ENCODE measurements at places on chromosomes 2 and 18.

DNA sequence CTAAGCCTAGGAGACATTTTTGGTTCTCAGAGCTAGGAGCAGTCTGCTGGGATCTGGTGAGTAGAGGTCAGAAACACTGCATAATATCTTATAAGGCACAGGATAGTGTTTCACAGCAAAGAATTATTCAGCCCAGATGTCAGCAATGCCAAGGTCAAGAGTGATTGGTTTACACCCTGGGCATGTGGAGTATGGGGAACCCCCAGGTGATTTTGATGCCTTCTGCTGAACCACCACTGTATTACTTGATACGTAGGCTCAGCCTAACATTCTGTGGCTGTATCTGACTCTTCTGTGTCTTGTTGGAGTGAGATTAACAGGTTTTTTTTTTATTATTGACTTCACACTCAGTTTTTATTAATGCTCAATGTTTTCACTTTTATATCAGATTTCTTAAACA is 6.0 kb downstream of the DDX18 start:
- no peak for DNase-seq

- DNase-seq = no peak
Measured at GRCh38 chr2:58812771-58813344, 571.7 kb upstream of the FANCL start.

DNA sequence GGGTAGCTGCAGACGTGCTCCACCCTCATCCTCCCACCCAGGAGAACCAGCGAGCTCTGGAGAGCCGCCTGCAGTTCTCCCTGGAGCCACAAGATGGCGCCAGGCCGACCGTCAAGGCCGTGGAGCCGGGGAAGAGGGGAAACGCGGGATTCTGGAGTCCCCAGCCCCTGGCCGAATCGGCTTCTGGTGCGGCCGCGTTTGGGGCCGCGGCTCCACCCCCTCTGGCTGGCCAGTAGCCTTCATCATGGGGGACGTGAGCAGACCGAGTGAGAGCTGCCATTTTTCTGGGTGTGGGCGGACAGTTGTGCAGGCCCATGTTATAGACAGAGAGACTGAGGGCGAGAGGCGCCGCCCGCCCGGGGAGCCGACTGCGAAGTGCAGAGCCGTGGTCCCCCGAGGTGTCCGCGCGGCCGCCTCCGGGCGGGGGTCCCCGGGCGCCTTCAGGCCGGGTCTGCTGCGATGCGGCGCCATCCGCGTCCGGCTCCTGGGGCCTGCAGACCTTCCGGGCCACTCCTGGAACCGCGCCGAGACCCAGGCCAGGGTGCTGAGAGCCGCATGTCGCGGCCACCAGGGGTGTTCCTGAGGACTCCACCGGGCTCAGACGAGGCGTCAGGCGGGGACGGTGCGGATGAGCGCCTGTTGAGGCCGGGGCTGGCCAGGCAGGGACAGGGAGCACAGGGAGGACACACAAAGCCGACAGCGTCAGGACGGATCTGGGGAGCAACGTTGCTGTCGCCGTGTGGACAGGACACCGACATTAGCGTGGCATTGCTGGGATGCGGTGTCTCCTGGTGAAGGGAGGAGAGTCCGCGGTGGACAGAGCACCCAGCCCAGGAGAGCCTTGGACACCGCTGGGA is 418.2 kb upstream of the HS6ST1 start:
- peak; percentile 41 for DNase-seq

DNA sequence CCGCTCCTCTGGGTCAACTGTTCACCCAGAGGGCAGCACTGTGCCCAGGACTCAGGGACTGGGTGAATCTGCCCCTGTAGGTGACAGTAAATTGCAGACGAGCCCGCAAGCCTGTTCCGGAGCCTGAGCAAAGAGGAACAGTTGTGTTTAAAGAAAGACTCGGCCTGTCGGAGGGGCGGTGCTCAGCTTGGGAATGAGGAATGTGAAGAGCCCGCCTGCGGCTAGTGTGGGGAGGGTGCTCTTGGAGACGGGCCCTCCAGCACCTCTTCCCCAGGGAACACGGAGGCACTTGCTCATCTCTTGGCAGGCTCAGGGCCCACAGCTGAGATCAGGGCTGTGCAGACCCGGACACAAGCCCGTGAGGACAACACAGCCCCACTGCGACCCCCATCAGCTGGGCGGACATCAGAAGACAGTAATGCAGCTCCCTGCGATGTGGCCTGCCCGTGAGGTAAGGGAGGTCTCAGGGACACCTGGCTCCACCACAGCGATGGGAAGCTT is 299.0 kb downstream of the NDUFA10 start:
- DNase-seq = no peak

GRCh38 chr2:242020196-242021004 is 150.9 kb downstream of the RTP5 start:
- DNase-seq = no peak

DNA sequence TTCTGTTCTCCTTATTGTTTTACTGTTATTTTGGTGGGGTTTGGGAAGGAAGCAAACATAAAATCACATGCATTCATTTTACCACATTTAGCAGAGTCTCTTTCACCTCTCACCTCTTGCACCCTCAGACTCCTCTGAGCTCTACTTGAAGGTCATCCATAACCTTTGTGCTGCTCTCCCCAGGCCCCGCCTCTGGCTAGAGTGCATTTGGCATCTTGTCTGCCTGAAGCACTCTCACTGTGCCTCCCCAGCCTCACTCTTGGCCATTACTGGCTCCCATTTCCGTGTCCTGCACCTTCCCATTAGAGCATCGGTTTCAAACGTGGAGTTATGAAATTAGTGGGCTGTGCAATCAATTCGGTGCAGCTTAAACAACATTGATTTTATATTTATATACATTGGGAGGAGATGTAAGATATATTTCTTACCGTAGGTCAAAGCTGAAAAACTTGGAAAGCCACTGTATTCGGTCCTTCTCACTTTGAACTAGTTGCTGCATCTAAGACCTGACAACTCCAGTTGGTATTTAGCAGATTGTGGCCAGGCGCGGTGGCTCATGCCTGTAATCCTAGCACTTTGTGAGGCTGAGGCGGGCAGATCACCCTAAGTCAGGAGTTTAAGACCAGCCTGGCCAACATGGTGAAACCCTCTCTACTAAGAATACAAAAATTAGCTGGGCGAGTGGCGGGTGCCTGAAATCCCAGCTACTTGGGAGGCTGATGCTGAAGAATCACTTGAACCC is 6.9 kb upstream of the ZFAND2B start:
- DNase-seq = no peak

DNA sequence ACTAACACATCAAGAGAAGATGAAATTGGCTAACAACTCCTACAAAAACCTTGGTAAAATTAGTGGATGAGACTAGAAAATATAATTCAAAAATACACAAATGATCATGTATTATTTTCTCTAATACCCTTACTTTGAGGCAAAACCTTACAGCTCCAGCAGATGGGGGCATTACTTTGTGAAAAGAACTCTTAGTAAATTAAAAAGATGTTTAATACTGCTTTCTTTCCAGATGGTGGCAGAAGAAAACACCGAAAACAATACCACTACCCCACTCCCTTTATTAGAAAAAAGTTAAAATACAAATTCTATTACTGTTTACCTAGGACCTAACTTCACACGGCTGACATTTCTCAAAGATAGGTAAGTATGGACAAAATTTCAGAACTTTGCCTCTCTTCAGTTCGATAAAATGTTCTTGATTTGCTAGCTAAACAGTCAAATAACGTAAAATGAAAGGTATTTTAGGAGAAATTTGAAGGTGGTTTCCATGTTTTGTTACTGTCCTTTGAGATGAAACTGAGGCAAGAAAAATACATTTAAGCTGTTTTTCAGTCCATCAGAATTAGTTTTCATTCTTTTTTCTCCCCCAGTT is 30.6 kb downstream of the ORC4 start:
- DNase-seq = no peak

- DNase-seq = no peak
Measured at GRCh38 chr2:134247679-134248078, 6.2 kb upstream of the MGAT5 start.

GRCh38 chr2:155209696-155210450 is 511.4 kb downstream of the KCNJ3 start:
- DNase-seq = no peak

DNA sequence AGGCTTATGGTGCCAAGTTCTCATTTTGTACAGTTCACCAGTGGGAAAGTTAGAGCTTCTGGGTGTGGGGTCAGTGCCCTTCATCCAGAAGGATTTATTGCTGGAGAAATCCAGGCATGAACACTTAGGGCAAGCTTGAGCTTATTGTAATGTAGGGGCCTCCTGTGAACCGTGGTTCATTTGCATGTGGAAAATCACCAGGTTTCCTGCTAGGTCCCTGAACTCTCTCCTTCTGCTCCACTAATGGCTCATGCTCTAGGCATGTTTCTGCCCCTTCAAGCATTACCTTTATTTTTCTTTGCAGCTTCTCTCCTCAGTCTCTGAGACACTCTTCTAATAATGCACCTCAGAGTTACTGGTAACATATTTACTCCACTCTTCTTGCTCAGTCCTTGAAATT is 79.3 kb upstream of the FAM98A start:
- DNase-seq = no peak

GRCh38 chr18:60069145-60069544 is 169.3 kb downstream of the PMAIP1 start:
- no peak for DNase-seq

DNA sequence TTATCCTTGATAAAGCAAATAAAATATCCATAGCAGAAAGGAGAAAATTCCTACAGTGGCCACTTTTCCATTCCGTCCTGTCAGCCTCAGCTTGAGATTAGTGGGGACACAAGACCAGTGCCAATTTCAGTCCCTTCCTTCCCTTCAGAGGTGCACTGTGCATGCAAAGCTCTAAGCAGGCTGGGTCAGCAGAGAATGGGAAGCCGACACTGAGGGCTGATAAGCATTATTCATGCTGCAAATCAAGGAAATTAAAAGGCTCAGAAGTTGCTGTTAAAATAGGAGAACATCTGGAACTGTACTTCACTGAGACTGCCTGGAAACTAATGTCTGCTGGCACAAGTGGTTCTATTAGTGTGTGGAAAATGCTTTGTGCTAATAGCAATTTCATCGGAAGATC is 534.3 kb downstream of the ADCYAP1 start:
- no peak for DNase-seq

DNA sequence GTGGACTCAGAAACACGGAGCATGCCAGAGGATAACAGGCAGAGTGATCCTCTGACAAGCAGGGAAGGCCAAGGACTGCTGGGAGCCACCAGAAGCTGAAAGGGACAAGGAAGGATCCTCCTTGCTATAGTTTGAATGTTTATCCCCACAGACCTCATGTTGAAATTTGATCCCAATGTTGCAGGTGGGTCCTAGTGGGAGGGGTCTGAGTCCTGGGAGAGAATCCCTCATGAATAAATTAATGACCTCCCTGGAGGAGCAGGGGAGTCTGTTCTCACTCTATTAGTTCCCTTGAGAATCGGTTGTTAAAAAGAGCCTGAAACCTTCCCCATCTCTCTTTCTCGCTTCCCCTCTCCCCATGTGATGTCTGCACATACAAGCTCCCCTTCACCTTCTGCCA is 124.4 kb downstream of the FBXO15 start:
- DNase-seq = no peak

GRCh38 chr18:73511771-73512503 is 635.7 kb downstream of the FBXO15 start:
- no peak for DNase-seq

GRCh38 chr2:174184504-174184903 is 63.8 kb downstream of the OLA1 start:
- no peak for DNase-seq

GRCh38 chr18:63534615-63535014 is 7.6 kb upstream of the SERPINB12 start:
- no peak for DNase-seq

DNA sequence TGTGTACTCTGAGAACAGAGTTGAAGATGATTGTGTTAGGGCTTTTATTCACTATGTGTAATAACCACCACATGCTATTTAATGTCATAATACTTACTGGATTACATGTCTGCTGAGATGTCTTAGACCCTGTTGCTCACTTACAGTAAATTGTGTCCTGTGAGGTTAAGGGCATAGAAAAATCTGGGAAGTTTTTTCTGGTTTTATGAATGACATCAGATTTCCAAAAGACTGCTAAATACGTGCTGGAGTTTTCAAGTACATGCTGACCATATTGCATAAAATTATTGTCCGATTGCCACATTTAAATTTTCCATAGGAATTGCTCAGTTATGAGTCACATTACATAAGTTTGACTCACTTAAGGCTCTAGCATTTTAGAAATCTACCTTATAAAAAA is 96.7 kb upstream of the COL5A2 start:
- no peak for DNase-seq

- no peak for DNase-seq
Measured at GRCh38 chr2:173184031-173185004, 108.7 kb downstream of the MAP3K20 start.

DNA sequence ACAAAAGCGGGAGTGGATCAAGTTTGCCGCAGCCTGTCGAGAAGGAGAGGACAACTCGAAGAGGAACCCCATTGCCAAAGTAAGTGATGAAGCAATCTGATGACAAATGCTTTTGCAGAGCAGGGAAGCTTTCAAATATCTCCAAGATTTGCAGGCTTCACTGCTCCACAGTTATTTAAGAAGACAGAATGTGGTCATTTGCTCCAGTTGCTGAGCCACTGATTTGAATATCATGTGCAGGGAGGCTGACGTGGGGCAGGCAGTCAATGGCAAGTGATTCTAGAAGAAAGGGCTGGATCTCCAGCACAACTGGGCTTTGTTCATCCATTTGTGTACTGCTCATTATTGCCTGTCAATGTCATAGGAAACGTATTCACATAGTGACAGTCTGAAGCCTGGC is 10.2 kb downstream of the DSG4 start:
- DNase-seq = no peak

DNA sequence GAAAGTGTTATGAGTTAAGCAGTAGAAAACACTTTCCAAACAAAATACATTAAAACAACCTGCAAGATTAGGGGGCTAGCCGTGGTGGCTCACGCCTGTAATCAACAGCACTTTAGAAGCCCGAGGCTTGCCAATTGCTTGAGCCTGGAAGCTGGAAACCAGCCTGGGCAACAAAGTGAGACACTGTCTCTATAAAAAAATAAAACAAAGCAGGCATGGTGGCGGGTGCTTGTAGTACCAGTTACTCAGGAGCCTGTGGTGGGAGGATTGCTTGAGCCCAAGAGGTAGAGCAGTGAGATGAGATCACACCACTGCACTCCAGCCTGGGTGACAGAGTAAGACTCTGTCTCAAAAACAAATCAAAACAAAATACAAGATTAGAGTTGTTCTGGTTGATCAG is 208.3 kb downstream of the ERBB4 start:
- no peak for DNase-seq

- no peak for DNase-seq
Measured at GRCh38 chr2:188243381-188243780, 48.3 kb upstream of the GULP1 start.

- DNase-seq = no peak
Measured at GRCh38 chr18:49768051-49768391, 45.3 kb downstream of the ACAA2 start.

DNA sequence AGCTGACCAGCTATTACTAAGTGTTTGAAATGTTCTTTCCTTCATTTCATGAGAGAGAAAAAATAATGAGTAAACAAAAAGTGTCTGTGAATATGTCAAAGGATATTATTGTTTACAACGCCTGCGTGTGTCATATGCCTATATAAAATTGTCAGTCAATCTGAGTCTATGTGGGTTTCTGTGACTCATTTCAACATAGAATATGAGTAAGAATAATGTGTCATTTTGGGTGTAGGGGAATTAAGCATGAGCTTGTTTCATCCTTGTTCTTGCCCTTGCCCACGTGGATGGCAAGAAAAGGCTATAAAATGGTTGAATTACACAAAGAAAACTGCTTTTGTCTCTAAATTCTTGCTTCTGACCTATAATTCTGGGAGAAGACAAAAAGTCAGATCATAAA is 466.0 kb downstream of the PTH2R start:
- no peak for DNase-seq
